Dermis microvascular lymphatic vessel endothelial cell (primary cell): ENCODE measurements at places on chromosomes 1 and 21. TPM values are rescaled to one million over a fixed set of nuclear protein-coding genes. Genes with fewer than 3 reads are reported as not detected.
A peak's percentile ranks its signal among the peaks of the same experiment; 100 is the strongest.

- DNase-seq: no peak
Observed at GRCh38 chr1:215833941-215834729, 267.0 kb downstream of the KCTD3 start.

Gene SLAMF6
- not detected in 2 replicates for total RNA-seq

DNA sequence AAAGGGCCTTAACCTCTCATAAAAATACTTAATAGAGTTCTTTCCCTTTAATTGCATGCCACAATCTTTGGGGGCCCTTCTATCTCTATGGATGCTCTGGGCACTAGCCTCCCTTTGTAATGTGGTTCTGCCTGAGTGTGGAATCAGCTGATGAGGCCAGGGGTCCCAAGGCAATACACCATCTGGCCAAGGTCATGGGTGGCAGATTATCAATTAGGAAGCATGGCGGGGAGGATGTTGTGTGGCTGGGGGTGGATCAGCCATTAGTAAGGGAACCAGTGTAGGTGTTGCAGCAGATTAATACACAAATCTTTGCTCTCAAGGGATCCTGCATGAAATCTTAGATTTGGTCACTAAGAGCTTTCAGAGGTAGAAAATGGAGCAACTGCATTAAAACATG lies 35.3 kb downstream of the NHLH2 start:
- DNase-seq: no peak

- DNase-seq: no peak
Observed at GRCh38 chr1:179036844-179037465, 11.3 kb downstream of the FAM20B start.

DNA sequence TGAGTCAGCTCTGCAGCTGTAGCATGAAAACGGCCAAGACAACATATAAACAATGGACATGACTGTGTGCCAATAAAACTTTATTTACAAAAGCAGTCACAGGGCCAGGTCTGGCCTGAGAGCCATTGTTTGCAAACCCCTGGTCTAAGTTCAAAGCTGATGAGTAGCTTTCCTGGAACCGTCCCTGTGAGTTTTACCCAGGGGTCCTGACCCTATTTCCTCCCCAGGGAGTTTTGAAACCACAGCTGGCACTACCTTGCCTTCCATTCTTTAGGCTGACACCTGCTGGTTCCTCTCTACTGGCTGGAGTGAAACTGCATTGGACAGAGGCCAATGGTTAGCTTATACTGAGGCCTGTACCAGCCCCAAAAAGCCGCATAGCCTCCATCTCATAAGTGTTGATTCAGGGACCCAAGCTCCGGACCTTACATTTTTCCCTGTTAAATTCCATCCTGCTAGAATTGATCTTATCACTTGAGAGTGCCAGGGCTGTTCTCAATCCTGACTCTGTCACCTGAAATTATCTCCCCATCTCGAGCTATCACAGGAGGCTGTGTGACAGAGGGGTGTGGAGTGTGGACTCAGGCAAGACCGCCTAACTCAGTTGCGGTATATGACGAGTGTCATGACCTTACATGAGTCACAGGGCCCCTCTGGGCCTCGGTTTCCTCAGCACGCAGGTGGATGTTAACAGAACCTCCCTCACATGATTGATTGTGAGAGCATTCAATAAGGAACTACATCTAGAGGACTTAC lies 343.6 kb downstream of the NPHP4 start:
- DNase-seq: no peak

DNA sequence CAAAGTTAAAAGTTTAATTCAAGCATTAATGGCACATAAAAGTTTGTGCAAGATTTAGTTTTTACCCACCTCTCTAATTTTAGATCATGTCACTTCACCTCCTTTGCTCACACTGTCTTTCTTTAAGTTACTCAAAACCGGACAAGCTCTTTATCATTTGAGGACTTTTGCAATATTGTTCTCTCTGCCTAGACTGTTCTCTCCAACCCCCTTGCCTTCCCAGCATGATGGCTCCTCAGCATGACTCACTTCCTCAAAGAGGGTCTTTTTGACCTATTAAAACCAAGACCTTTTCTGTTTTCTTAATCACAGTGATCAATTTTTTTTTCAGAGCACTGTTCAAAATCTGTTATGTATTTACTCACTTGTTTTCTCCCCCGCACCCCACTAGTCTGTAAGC lies 61.3 kb downstream of the XKR8 start:
- DNase-seq: no peak

Gene GUCA2A
- total RNA-seq: not detected in 2 replicates

- DNase-seq: no peak
Observed at GRCh38 chr21:41429305-41429704, 3.3 kb downstream of the MX1 start.

DNA sequence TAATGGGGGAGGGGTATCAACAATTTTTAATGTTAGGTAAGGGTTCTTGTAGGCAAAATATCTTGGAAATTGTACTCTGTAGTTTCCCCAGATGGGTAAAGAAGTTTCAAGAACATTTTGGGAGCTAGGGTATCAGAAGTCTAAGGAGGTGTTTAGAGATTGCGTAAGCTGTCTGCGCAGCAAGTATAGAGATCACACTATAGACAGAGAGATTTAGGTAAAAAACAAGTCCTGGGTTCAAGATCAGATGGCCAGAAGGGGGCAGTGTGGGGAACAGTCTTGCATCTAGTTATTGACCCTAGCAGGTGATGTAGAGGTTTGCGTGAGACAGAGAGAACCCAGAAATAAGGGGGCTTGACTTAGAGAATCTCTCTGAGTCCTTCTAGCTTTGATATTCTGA lies 80.8 kb downstream of the S1PR1 start:
- no peak for DNase-seq

Gene TAF5L
- 21.7 and 28.1 TPM in 2 replicates for total RNA-seq

GRCh38 chr1:116699605-116700004 lies 32.1 kb upstream of the IGSF3 start:
- DNase-seq: no peak

GRCh38 chr1:197469620-197470210 lies 201.7 kb downstream of the CRB1 start:
- no peak for DNase-seq

DNA sequence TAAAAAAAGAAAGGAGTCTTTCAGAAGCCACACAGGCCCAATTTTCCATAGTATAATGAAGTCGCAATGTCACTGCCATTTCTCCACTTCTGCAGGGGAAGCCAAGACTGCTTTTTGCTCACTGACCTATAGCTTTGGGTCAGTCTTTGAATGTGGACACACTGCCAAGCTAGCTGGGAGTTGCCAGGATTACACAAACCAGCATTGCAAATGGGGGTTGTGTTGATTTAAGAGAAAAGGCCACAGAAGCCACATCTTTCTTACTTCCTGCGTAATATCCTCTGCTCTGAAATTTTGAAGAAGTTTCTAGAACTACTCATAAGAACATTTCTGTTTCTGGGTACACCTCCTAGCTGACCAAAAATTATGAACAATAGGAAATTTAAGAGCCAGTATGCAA lies 45.8 kb upstream of the SAMSN1 start:
- peak; percentile 20 for DNase-seq

GRCh38 chr1:239555350-239555749 lies 169.0 kb downstream of the CHRM3 start:
- no peak for DNase-seq

DNA sequence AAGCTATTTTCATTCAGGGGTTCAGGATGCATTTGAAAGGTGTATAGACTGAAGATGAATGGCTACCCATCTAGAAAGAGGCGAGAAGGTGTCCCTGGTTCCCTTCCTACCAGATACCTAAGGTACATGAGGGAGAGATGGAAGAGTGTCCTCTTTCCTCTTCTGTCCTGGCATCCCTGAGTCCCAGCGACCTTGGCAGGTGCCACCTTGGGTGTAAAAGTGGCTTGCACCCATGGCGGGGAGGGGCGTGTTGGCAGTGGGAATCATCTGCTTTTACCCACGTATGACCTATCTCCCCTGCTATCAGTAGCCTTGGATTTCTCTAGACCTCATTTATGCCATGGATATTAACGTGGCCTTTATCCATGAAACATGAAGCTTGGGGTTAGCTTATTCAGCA lies 1126.1 kb downstream of the KCNT2 start:
- DNase-seq: no peak

- DNase-seq: peak; percentile 25
Observed at GRCh38 chr1:25692560-25692959, 76.0 kb downstream of the MAN1C1 start.

GRCh38 chr1:63731117-63732043 lies 42.4 kb upstream of the ROR1 start:
- peak; percentile 94 for DNase-seq

- DNase-seq: no peak
Observed at GRCh38 chr21:36765229-36765628, 66.3 kb downstream of the SIM2 start.

DNA sequence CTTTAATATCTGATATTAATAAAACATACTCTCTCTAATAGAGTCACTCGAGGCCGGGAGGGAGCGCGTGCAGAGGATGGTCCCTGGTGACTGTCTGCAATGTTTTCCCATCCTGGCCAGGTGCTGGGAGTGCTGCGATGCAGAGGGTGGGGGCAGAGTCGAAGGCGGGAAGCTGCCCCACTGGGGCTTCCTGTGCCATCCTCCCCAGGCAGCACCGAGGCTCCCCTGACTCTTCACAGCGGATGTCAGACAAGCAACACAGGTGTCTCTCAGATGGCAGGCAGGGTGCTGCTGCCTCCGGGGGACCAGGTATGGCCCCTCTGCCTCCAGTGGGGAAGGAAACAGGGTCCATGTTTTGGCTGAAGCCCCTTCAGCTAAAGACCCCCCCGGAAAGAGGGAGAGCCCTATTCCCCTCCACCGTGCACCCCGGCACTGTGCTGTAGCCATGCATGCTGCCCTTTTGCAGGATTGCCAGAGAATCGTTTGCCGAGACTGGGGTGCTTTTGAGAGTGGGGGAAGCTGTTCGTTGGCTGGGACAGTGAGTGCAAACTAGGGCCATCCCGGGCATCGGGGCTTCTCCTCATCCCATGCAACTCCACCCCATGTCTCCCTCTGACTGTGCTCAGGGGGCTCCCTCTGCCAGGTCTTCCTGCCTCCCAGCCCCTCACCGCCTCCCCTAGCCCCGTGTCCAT lies 32.1 kb upstream of the TTC34 start:
- DNase-seq: no peak

DNA sequence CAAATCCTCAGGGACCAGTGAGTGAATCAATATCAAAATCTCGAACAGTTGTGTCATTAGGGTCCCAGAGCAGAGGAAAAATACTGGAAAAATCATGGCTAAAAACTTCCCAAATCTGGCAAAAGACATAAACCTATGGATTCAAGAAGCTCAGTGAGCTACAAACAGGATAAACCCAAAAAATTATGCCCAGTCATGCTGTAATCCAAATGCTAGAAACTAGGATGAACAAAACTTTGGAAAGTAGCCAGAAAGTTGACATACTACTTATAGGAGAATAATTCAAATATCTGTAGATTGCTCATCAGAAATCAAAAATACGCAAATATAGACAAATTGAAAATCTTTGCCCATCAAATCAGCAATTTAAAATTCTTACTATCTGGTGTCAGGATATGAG lies 34.6 kb upstream of the ATP1A1 start:
- DNase-seq: no peak

- DNase-seq: no peak
Observed at GRCh38 chr1:175127565-175127964, 59.9 kb downstream of the TNN start.

- peak; percentile 60 for DNase-seq
Observed at GRCh38 chr1:185681034-185681633, 53.1 kb upstream of the HMCN1 start.

- peak; percentile 13 for DNase-seq
Observed at GRCh38 chr1:61132176-61132638, 49.8 kb downstream of the NFIA start.

Gene SH2D5
- total RNA-seq: 0.25 and 0.26 TPM in 2 replicates

Gene INPP5B
- total RNA-seq: 17.6 and 20.0 TPM in 2 replicates

Gene RAB3B
- 2.1 and 4.0 TPM in 2 replicates for total RNA-seq

GRCh38 chr21:19547951-19548840 lies 1144.6 kb upstream of the TMPRSS15 start:
- DNase-seq: no peak

DNA sequence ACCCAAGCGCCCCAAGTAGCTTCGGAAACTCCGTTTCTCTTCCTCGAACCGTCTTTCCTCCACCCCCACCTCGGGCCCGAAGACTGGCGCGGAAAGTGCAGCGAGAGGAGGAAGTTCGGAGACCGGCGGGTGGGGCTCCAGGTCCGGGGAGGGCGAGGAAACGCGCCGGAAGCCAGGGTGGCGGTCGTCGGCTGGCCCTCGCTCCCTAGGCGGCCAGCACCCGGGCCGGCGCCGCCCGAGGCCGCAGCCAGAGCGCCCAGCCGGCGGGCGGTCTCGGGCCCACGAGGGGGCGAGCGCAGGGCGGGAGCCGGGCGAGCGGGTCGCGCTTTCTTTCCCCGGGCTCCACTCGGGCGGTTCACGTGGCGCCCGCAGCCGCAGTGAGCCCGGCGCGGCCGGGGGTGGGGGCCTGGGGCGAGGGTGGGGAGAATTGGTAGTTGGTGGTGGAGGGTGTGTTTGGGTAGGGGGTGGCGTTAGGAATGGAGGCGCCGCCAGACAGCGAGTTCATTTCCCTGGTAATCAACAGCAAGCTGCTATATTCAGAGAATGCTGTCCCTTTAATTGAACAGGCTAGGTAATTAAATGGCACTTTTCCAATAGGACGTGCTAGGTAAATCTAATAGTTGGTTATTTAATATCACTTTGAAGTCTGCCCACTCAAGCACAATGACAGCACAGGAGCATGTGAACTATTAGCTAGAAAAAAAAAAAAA lies 6.7 kb downstream of the LMO4 start:
- peak; percentile 54 for DNase-seq

Gene SLC16A1
- total RNA-seq: 51.2 and 70.3 TPM in 2 replicates

DNA sequence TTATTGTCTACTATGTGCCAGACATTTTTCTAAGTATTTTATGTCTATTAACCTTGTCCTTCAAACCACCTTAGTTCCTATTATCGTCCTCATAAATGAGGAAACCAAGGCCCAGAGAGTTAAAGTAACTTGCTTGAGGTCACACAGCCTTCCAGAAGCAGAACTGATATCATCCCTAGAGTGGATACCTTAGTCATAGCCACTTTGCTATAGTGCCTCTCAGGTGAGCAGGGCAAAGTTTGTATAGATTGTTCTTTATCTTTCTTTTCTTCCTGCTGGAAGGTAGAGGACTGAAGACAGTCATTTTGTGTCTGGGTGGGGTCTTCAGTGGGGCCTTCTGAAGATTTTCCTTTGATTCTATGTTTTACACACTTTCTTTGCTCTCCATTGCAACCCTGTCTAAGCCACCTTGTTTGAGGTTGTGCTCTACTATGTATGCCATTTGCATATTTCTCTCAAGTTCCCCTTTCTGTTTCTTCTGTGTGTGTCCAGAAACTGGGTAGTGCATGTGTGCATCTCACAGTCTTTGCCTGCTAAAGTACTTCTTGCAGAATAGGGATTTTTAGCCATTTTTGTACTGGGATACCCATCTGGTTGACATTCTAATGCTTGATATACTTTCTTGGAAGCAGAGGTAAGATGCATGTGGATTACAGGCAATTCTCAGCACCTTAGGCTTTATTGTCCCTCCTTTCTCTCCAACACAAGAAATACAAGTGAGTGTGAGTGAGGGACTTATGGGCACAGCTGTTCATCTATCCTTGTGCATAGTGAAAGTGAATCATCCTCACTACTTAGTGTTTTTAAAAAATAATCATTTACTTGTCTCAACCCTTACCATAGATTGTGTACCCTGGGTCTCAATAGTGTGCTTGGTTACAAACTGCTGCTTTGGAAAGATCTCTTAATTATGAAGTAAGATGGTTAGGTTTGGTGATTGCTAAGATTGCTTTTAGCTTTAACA lies 207.6 kb upstream of the HMCN1 start:
- no peak for DNase-seq

- DNase-seq: no peak
Observed at GRCh38 chr1:29625084-29625420, 388.7 kb downstream of the PTPRU start.
